ENCODE measurements at places on chromosomes 11 and 22.

- DNase-seq = peak; percentile 20
These were observed 66.5 kb downstream of the GGTLC2 start for GRCh38 chr22:22710719-22711531.

DNA sequence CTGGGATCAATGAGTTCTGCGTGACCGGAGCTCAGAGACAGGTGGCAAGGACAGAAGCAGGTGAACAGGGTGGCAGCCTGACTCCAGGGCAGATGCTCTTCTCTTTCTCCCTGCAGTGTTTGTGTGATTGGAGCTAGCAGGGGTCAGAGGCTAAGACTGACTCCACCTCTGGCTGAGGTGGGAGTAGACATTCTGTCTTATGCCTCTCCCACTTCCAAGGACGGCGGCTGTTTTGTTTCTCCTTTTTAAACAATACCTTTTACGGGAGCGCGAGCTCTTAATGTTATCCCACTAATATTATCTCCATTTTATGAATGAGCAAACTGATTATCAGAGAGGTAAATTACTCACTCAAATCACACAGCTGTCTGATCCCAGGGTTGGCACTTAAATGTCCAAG, 323.7 kb downstream of the MIAT start:
- no peak for DNase-seq

GRCh38 chr11:117179048-117179999, 781 bp downstream of the SIDT2 start:
- DNase-seq = peak; percentile 54

DNA sequence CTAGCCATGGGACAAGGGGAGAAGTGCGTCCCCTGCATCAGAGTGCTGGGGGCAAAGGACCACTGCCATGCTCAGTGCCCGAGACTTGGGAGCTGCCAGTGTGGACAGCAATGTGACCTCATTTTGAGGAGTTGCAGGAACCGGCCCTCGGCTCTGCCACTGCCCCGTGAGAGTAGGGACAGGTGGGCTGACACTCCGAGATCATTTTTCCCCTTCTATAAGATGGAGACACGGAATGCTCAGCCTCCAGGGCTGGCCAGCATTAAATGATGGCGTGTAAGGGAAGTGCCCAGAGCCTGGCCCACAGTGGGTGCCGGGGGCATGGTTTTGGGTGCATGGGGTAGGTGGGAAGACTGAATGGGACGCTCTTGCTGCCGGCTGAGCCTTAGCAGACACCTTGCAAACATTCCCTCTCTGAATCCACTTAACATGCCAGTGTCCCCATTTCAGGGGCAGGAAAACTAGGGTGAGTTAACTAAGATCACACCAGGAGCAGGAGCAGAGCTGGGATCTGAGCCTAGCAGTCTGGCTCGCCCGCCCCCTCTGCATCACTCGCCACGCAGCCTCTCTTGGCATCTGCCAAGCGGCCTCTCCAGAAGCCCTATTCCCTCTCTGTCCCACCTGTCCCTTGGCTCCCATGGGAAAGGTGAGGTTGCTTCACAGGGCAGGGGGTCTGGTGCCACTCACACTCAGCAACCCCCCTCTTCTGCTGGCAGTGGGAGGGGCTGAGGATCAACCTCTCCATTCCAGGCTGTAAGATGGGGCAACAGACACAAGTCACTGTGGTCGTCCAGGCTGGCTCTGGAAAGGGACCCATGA, 13.6 kb downstream of the NPTXR start:
- DNase-seq = no peak

GRCh38 chr11:124894606-124895430, 2.8 kb downstream of the ROBO4 start:
- DNase-seq = no peak

- peak; percentile 29 for DNase-seq
These were observed 151.7 kb downstream of the ADAMTS15 start for GRCh38 chr11:130600139-130600538.

DNA sequence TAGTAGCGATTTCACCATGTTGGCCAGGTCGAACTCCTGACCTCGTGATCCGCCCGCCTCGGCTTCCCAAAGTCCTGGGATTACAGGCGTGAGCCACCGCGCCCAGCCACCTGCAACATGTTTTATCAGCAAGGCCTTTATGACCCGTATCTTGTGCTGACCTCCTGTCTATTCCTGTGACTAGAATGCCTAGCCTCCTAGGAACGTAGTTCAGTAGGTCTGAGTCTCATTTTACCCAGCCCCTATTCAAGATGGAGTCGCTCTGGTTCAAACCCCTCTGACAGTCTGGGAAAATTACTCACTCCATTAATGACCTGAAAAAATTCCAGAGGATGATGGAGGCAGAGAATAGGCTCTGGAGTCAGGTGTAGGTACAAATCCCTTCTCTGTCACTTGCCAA, 30.0 kb upstream of the CXCR5 start:
- no peak for DNase-seq

- no peak for DNase-seq
These were observed 37.1 kb downstream of the NUCB2 start for GRCh38 chr11:17313349-17314231.

DNA sequence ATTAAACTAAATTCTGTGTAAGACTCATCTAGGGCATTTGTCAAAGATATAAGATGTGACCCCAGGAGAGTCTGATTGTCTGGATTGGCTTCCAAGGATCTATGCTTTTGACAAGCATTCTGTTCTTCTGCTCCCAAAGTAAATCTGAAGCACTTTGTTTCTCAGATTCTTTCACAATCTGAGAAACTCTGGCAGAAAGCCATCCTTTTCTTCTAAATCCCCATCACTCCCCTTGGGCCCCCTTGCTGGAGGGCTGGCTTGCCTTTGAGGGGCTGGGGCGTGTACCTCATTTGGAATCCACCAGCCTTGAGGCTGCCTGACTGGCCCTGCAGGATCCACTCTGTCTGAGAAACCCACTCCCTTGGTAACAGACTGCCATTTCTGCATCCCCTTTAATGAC, 173.5 kb upstream of the CTSC start:
- no peak for DNase-seq

DNA sequence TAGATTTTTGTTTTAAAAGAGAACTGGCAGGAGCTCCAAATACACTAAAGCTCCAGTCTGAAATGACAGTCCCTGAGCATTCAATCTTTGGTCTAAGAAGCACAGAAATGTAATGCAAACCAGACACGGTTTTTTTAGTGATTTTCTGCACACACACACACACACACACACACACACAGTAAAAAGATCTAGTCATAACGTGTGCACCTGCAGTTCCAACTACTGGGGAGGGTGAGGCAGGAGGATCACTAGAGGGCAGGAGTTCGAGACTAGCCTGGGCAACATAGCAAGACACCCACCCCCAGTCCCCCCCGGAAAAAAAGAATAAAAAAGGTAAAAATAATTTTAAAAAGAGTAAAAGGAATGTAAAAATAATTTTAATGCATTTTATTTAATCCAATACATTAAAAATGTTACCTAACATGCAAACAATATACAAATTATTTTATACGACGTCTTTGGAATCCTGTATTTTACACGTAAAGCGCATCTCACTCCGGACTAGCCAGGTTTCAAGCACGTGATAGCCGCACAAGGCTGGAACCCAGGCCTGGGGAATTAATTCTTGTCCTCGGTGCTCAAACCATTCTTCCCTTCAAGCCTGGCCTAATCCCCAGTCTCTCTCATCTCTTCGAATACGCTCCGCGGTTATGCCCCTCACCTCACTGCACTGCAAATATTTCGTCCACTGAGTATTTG, 762 bp upstream of the TBC1D22A start:
- DNase-seq = no peak

- DNase-seq = no peak
These were observed 20.6 kb downstream of the EHF start for GRCh38 chr11:34641456-34641855.

DNA sequence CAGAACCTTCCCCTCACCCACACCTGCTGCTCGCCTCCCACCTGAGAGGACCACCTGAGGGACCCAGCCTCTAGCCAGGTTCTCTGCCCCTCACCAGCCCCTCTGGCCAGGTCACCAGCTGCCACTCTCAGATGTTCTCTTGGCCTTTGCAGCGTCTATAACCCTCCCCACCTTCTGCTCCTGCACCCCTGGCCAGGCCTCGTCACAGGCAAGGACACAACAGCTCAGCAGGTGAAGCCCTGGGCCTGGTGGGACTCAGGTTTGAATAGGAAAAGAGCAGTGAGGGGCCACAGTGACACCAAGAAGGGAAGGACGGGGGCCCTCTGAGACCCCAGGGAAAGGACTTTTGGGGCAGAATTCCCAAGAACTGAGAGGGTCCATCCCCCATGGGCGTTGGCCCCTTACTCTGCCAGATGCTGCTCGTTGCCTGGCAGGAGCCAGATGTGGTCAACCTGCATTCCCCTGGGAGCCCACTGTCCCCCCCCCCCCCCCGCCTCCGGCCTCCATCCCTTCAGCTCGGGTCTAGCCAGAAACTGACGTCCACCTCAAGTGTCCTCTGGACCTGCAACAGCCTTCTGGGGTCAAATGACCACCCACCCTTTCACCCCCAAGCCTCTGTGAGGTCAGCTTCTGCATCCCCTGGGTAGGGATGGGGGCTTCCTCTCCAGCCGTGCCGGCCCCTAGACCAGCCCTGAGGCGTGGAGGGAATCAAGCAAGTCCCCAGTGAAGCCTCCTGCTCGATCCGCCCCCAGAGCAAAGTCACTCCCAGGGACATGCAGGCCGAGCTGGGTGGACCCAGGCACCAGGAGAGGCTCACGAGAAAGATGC, 28.7 kb downstream of the SBF1 start:
- no peak for DNase-seq

DNA sequence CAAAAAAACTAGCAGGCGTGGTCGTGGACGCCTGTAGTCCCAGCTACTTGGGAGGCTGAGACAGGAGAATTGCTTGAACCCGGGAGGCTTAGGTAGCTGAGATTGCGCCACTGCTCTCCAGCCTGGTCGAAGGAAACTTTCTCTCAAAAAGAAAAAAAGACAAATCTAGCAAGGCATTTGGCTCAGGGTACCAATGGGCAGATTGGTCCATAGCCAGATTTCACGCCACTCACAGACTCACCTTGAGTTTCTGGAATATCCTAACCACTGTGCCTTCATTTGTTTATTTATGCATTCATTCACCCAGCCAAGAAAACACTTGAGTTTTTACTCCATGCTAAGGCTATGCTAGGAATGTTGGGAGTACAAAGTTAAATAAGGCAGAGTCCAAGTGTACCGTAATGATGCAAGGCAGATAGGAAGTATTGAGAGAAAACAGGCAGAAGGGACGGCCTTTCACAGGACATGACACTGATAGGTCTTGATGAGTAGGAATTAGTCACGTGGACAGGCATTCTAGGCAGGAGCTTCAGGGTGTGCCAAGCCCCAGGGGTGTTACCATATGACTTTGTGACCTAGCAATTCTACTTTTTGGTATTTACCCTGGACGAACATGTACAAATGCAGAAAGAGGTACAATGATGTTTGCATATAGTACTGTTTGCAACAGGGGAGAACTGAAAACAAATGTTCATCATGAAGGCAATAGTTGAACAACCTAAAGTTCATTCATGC, 3.0 kb upstream of the PACSIN3 start:
- DNase-seq = peak; percentile 61

GRCh38 chr11:122099374-122100036, 16.5 kb downstream of the BLID start:
- peak; percentile 67 for DNase-seq

- peak; percentile 80 for DNase-seq
These were observed 76.2 kb downstream of the SNX19 start for GRCh38 chr11:130839981-130840666.

DNA sequence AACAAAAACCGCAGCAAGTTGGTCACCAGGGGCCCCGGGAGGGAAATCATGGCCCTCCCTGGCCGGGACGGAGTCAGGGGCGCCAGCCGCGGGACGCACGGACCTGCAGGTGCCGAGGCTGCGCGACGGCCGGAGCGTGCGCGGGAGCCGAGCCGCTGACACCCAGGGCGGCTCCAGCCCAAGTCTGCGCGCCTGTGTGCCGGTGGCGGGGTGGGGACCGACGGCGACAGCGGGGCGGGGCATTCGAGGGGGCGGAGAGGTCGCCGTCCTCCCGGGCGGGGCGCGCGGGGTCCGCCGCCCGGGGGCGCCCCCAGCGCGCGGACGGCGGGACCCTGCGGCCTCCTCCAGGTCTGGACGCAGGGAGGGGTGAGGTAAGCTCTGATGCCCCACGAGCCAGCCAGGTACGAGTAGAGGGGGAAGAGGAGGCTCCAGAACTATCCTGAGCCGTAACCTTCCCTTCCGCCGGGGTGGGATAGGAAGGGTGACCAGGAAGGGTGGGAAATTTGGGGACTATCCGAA, at the start of gene ESAM:
Gene ESAM, minus strand, starts transcription at position 186 of the 519 bp plus-strand sequence. Its CDS starts 136 bp downstream, at position 50.
- no peak for DNase-seq

DNA sequence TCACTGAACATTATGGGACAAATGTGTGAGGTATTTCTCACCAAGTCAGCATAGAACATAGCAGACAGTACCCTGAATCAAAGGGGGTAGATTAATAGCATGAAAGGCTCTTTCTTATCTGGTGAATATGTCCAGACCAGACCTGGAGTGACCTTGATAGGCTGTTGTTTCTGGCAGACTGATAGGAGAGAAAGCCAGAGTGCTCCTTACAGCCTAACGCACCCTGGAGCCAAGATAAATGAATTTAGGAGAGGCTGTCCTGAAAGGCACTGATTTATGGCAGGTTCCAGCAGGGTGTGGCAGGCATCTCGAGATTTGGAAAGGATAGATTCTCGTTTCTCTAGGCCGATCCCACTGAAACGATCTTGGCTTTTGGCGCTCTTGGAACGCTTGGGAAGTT, 204.6 kb downstream of the DBX1 start:
- DNase-seq = no peak

DNA sequence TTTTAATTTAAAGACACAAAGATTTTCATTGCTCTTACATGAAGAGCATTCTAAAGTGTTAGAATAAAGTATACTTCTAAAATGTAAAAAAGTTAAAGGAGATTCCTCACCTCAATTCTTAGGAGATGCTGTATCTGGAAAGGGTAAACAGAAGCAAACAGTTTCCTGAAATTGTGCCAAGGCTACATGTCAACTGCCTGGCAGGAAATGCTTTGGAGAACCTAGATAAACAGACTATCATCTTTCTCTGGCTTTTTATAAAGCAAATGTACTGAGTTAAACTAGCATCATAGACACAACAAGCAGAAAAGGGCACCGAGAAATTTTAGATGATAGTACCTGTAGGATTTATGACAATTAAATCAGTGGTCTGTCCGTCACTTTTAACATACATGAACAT, 24.7 kb upstream of the AKIP1 start:
- no peak for DNase-seq

DNA sequence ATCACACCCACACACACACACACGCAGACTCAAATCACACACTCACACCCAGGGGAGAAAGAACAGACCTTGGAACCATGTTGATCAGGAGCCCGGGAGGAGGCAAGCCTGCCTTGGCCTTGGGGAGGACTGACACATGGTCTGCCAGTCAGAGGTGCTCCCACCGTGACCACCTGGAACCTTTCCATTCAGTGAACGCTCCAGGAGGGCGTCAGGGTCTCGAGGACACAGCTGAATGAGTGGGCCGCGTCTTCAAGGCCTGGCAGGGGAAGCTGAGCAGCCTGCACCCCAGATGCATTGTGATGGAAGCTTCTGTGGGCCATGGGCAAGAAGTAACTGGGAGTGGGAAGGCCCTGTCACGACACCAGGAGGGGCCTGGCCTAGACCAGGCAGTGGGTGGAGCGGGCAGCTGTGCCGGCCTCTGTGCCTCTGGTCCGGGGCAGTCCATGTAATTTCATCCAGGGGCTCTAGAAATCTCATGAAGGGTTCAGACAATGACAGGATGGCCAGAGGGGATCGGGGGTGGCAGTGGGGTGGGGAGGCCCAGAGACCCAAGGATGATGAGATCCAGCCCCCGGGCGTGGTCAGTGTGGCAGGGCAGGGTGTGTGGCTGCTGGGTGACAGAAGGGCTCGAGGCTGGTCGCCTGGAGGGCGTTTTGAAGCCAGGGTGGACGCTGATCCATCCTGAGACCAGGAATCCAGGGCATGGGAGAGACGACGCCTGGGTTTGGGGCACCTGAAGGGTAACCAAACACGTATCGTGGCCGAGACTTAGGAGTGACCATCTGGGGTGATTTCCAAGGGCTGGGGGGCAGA, 53.7 kb downstream of the IGF2 start:
- DNase-seq = no peak
